ENCODE measurements at places on chromosomes 13 and 19. TPM values are rescaled to one million over a fixed set of nuclear protein-coding genes. Genes with fewer than 3 reads are reported as not detected.
A peak's percentile ranks its signal among the peaks of the same experiment; 100 is the strongest.

ADAMTS10 gene
- total RNA-seq, result 3.3 TPM

CNMD gene
- not detected for total RNA-seq

SULT2A1 gene
- not detected for total RNA-seq

- no peak overlapping the region for H3K4me3 ChIP-seq
- H3K4me1 ChIP-seq, result no peaks in the 10 kb centered on the region
- no peaks in the 10 kb centered on the region for H3K27me3 ChIP-seq
- no peaks in the 10 kb centered on the region for H3K36me3 ChIP-seq
- H3K27ac ChIP-seq, result no peak overlapping the region
Measured at GRCh38 chr13:37594550-37594949, 4.0 kb downstream of the POSTN start.

- H3K4me1 ChIP-seq, result peaks cover 38% of the 10 kb centered on the region
- peak overlapping the region; percentile 99 for H3K27ac ChIP-seq
- no peaks in the 10 kb centered on the region for H3K27me3 ChIP-seq
- H3K36me3 ChIP-seq, result peaks cover 59% of the 10 kb centered on the region
- peak overlapping the region; percentile 95 for H3K4me3 ChIP-seq
- DNase-seq, result peak; percentile 96
Measured at GRCh38 chr19:46786236-46787039, 2.0 kb downstream of the SLC1A5 start.

DNA sequence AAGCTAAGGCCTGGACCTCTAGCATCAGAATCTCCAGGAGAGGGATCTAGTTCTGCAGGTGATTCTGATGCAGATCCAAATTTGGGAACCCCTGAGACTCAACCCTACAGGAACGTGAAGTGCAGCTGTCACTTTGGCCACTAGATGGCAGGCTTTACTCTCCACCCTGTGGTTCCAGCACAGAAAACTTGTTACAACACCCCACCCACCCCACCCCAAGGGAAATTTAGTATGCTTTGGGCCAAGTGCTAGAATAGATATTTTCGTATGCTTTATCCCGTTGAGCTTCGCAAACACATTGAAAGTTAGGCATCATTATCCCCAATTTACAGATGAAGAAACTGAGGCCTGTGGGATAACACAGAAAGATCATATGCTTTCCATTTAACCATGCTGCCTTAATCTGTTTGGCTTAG is 232.0 kb downstream of the B3GLCT start:
- H3K4me1 ChIP-seq, result no peaks in the 10 kb centered on the region
- H3K27me3 ChIP-seq, result peaks cover 4% of the 10 kb centered on the region
- DNase-seq, result peak; percentile 68
- H3K4me3 ChIP-seq, result no peak overlapping the region
- H3K27ac ChIP-seq, result no peak overlapping the region
- H3K36me3 ChIP-seq, result no peaks in the 10 kb centered on the region

- no peaks in the 10 kb centered on the region for H3K27me3 ChIP-seq
- peak; percentile 70 for DNase-seq
- no peaks in the 10 kb centered on the region for H3K36me3 ChIP-seq
- H3K4me3 ChIP-seq, result peak overlapping the region; percentile 56
- H3K27ac ChIP-seq, result peak overlapping the region; percentile 73
- H3K4me1 ChIP-seq, result peaks cover 65% of the 10 kb centered on the region
Measured at GRCh38 chr19:51131780-51132680, 7.3 kb downstream of the SIGLEC9 start.

GRCh38 chr13:19117913-19118739 is 63.5 kb downstream of the TUBA3C start:
- H3K4me1 ChIP-seq, result no peaks in the 10 kb centered on the region
- H3K27me3 ChIP-seq, result peaks cover 3% of the 10 kb centered on the region
- DNase-seq, result no peak
- H3K4me3 ChIP-seq, result no peak overlapping the region
- no peaks in the 10 kb centered on the region for H3K36me3 ChIP-seq

DNA sequence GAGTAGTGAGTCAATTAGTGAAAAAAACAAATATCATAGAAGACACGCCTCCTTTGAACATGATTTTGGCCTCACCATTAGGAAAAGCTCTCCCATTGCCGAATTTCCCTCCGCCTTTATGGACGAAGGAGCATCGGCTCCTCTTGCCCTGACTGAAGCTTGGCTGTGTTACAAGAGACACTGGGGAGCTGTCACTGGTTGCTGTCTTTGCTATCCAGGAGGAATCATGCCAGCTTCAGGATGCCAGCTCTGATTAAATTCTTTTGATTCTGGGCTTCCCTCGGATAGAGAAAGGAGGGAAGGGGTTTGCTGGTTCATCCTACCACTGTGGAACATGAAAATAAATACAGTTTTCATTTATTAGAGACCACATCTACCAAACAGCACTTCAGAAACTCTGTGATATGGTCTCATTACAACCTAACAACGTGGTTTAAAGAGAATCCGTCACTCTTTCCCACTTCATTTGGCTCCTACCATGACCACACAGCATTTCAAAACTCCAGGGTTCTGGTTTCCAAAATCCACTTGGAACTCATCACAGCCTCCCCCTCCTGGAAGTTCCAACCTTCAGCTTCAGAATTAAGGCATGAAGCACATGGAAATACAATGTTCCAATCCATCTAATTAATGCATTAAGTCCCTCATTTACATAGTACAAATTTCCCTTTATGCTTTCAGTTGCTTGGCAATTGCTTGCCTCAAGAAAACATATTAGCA is 446.0 kb downstream of the EFNB2 start:
- no peak overlapping the region for H3K4me3 ChIP-seq
- H3K4me1 ChIP-seq, result no peaks in the 10 kb centered on the region
- no peak overlapping the region for H3K27ac ChIP-seq

DNA sequence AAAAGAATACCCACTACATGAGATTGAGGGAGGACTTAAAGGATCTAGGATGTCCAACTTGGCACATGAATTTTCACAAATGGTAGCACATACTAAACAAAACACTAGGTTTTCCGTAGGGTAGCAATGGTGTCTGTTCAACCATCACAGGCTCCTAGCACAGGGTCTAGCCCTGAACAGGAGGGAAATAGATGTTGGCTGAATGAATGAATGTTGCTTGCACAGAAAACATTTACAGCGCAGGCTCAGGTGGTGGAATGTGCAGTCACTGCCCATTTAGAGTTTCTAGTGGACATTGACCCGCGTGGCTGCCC is 1.9 kb upstream of the MYCBP2 start:
- H3K27me3 ChIP-seq, result no peaks in the 10 kb centered on the region
- peak overlapping the region; percentile 98 for H3K27ac ChIP-seq
- H3K4me1 ChIP-seq, result peaks cover 43% of the 10 kb centered on the region
- H3K4me3 ChIP-seq, result peak overlapping the region; percentile 92
- no peak for DNase-seq
- H3K36me3 ChIP-seq, result peaks cover 8% of the 10 kb centered on the region

- no peak overlapping the region for H3K4me3 ChIP-seq
- no peak overlapping the region for H3K27ac ChIP-seq
- H3K27me3 ChIP-seq, result peaks cover 7% of the 10 kb centered on the region
- no peaks in the 10 kb centered on the region for H3K4me1 ChIP-seq
- DNase-seq, result no peak
Measured at GRCh38 chr13:37109051-37109678, 3.7 kb upstream of the CSNK1A1L start.

DNA sequence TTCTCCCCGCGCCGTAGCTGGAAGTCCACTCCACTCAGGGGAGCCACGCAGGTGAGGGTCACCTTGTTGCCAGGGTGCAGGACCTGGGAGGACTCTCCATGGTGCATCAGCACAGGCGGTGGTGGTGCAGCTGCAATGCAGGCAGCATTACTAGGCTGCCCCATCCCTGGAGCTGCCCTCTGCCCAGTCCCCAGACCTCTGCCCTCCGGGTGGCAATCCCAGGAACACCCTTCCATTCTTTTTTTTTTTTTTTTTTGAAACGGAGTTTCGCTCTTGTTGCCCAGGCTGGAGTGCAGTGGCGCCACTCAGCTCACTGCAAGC is 1.8 kb downstream of the A1BG start:
- H3K4me1 ChIP-seq, result peaks cover 28% of the 10 kb centered on the region
- H3K27me3 ChIP-seq, result peaks cover 5% of the 10 kb centered on the region
- peaks cover 9% of the 10 kb centered on the region for H3K36me3 ChIP-seq
- DNase-seq, result no peak
- H3K4me3 ChIP-seq, result no peak overlapping the region

GRCh38 chr13:76799696-76800095 is 86.5 kb downstream of the KCTD12 start:
- H3K36me3 ChIP-seq, result no peaks in the 10 kb centered on the region
- H3K4me1 ChIP-seq, result no peaks in the 10 kb centered on the region
- peaks cover 2% of the 10 kb centered on the region for H3K27me3 ChIP-seq
- no peak for DNase-seq
- H3K4me3 ChIP-seq, result no peak overlapping the region

- peaks cover 69% of the 10 kb centered on the region for H3K4me1 ChIP-seq
- no peaks in the 10 kb centered on the region for H3K36me3 ChIP-seq
- no peaks in the 10 kb centered on the region for H3K27me3 ChIP-seq
- DNase-seq, result peak; percentile 72
- H3K4me3 ChIP-seq, result peak overlapping the region; percentile 65
- H3K27ac ChIP-seq, result peak overlapping the region; percentile 77
Measured at GRCh38 chr13:114161644-114162532, 17.2 kb upstream of the CFAP97D2 start.

- H3K27me3 ChIP-seq, result no peaks in the 10 kb centered on the region
- no peak overlapping the region for H3K27ac ChIP-seq
- no peak overlapping the region for H3K4me3 ChIP-seq
- H3K4me1 ChIP-seq, result peaks cover 30% of the 10 kb centered on the region
- H3K36me3 ChIP-seq, result peaks cover 21% of the 10 kb centered on the region
Measured at GRCh38 chr19:34321735-34322134, 43.3 kb upstream of the GPI start.
